CD4-positive, alpha-beta T cell treated with Interleukin-2 at 100 ng/mL for 4 hours (primary cell): ENCODE measurements at places on chromosomes 16 and 17.

DNA sequence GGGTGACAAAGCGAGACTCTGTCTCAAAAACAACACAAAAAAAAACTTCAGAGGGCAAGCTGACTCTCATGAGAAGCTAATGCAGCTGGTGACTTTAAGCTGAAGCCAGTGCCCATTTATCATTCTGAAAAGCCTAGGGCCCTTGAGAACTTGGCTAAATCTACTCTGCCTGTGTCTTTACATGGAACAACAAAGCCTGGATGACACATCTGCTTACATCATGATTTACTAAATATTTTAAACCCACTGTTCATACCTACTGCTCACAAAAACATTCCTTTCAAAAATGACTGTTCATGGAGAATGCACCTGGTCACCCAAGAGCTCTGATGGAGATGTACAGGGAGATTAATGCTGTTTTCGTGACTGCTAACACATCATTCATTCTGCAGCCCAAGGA is 6.1 kb upstream of the ALOX12 start:
- no peak for DNase-seq

GRCh38 chr16:77500286-77500598 is 65.4 kb upstream of the ADAMTS18 start:
- no peak for DNase-seq

- no peak for DNase-seq
These were observed 31.6 kb upstream of the HS3ST2 start for GRCh38 chr16:22782314-22782713.

DNA sequence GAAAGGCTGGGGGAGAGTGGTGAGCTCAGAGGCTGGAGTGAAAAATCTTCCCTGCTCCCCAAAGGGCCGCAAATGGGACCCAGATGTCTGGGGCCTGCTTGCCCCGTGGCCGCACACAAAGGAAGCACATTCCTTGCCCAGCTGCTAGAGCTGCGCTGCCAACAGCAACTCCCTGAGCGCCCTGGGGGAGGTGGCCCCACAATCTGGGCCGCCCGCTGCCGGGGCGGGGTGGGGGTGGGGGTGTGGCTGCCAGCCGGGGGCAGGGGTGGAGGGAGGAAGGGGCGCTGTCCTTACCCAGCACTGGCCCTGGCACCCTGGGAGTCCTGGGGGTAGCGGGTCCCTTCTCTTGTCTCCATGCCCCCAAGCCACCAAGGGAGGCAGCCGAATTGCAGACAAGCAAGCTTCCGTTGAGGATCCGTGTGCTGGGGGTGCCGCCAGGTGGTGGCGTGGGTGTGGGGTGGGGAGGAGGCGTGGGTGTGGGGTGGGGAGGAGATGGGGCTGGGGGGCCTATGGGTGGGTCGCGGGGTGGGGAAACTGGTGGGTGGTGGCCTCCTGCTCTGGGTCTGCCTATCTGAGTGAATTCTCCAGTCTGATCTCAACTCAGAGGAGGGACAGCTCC is 48.4 kb upstream of the PABPN1L start:
- DNase-seq, result no peak

GRCh38 chr17:9959377-9959981 is 54.4 kb upstream of the RCVRN start:
- no peak for DNase-seq

DNA sequence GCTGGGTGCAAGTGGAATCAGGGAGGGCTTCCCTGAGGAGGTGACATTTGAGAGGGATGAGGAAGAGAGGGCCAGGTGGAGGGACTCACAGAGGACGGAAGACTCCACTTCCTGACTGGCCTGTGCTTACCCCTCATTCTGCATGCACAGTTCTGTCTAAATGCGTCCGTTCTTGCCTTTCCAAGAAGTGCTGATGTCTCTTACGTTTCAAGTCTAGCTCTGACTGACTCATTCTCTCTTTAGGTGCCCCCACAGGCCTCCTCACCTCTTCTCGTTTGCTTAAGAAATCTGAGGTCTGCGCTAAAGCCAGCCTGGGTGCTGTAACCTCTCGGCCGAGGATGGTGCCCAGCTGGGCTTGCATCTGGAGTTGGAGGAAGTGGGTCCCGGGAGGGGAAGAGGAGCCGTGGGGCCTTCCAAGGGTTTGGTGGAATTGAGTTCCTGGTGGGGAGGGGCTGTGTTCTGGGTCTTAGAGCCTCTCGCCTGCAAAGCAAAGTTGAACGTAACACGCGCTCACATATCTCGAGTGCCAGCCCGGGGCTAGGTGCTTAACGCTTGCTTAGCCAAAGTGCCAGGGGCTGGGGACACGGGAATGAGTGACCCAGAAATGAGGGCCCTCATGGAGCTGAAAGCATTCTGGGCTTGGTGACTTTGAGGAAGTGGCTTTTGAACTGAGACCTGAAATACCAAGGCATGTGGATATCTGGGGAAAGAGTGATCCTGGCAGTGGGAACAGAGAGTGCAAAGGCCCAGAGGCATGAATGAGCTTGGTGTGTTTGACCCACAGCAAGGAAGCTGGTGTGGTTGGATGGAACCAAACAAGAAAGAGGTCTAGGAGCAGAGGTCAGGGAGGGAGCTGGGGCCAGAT is 4.8 kb downstream of the IL4R start:
- DNase-seq, result peak; percentile 82

DNA sequence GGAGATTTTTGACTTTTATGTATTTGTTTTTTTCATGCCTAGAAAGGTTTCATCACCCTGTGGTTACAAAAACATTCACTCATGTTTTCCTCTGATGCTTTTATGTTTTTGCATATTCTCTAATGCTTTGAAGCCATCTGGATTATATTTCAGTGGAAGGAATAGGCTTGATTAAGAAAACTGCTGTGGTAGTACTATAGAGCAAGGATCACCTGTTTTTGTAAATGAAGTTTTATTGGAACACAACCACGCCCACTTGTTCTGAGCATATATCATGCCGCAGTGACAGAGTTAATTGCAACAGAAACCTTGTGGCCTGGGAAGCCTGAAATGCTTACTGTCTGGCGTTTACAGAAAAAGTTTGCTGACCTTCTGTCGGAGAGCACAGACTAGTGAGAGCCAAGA is 11.5 kb downstream of the COX10 start:
- no peak for DNase-seq

DNA sequence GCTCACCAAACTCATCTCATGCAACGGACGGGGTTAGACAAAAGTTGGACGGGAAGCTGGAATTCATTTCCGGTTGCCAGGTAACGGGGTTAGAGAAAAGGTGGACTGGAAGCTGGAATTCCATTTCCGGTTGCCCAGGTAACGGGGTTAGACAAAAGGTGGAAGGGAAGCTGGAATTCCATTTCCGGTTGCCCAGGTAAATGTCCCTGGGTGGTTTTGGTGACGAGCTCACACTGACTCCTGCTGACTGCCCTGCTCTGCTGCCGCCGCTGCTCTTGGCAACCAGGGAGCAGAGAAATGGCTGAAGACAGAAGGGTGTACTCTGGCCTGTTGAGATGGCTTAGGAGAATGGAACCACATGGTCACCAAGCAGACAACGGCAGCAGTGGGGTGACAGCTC is 170.3 kb upstream of the RPH3AL start:
- no peak for DNase-seq

DNA sequence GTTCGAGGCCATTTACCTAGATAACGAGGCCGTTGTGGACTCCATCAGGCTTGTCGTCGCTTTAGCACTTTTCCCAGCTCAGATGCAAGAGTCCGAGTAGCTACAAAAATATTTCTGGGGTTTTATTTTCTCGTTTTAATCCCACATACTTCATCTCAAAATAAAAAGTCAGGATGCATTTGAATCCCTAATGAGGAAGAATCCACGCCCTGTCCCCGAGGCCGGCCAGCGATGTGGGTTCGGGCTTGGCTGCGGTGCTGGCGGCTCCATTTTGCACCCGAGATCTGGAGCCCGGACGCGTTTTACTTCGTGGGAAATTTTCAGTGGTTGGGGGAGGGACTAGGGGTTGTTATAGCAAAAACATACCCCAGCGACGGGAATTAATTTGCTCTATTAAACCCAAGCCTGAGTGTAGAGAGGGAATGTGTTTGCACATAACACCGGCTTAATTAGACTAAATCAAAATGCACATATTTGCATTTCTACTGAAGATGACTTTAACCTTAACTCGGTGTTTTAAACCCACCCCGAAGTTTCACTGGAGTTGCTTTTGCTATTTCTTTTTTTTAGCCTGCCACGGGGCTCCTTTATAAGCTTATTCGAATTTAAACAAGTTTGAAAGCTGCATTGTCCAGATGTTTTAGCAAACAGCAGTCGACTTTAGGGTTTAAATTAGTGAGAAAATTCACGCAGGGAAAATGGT is 4.8 kb downstream of the IRX5 start:
- no peak for DNase-seq

DNA sequence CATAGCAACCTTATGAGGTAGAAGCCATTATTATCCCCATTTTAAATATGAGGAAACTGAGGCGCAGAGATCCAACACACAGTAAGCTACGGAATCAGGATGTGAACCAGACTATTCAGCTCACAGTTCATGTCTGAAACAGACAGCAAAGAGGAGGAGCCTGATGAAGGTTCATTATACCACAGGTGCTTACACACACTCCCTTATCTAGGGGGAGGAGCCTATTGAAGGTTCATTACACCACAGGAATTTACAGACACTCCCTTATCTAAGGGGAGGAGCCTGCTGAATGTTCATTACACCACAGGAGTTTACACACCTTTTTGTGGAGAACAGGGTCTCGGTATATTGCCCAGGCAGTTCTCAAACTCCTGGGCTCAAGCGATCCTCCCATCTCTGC is 21.9 kb downstream of the C16orf95 start:
- no peak for DNase-seq

DNA sequence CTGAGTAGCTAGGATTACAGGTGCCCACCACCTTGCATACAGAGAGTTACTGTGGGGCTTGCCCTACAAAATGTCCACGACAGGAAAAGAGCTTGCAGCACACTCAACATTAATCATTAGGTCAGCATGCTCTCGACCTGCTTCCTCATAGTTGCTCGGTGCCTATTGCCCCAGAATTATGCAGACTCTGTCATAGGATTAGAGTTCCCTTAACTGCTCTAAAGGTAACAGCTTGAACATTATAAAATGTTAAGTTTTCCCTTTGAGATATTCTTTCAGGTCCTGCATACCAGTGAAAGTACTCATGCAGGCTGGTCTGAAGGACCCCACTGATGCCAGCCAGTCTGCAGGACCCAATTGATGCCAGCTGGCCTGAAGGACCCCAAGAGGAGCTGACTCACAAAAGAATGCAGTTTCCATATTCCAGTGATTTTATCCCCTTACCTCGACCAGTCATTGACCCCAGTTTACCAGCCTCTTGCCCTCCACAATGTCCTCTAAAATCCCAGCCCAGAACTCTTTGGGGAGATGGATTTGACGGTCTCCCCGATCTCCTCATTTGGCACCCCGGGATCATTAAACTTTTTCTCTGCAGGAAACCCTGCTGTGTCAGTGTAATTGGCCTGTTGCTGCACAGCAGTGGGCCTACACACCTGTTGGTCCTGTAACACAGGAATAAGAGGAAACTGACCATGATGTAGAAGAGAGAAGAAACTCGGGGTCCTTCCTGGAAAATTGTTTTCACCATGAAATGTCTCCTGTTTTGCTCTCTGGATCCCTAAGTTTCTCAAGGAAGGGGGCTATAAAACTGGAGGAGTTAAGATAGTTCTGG is 10.6 kb downstream of the ICAM2 start:
- no peak for DNase-seq

GRCh38 chr16:49516382-49517036 is 142.9 kb downstream of the C16orf78 start:
- DNase-seq, result no peak

- DNase-seq, result no peak
These were observed 664.5 kb downstream of the WWOX start for GRCh38 chr16:78763821-78764440.

- no peak for DNase-seq
These were observed 4.6 kb downstream of the RASD1 start for GRCh38 chr17:17491546-17491988.

DNA sequence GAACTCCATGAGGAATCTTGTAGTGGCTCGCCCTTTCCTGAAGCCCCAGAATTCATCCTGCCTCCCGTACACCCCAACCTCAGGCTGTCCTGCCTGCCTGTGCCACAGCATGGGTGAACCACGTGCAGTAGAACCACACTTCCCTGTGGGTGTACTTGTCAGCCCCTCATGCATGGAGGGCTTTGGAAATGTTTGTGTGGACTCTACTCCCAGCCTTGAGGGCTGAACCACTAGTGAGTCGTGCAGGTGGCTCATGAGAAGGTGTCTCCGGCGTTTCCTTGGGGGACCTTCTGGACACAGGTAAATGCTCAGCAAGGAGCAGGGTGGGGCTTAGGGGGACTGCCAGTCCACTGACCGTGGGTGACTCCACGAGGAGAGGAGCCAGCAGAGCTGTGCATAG is 58.7 kb upstream of the ADORA2B start:
- no peak for DNase-seq

GRCh38 chr17:36616061-36617029 is 15.0 kb downstream of the MRM1 start:
- DNase-seq, result no peak

- DNase-seq, result no peak
These were observed 92.9 kb downstream of the NPIPB11 start for GRCh38 chr16:29313559-29314048.

DNA sequence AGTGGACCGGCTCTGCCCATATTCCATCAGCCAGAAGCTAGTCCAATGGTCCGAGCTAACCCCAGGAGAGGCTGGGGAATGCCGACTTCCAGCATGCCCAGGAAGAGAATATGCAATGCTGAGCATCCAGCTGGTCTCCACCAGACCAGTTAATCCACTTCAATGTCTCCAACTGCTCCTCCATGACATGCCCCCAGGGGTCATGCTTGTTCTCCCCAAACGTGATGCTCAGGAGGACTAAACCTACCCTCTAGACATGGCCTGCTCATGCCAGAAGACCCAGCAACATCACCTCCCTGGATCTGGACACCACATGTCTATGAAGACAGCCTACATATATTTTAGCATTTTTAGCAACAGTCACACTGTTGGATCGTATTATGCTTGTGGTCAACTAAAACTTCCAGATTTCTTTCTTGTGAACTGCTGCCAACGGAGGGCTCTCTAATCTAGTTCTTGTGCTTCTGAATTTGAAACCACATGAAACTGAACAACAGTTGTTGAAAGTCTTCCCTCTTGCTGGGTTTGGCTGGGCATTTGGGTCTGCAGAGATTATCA is 245.1 kb downstream of the SOX9 start:
- no peak for DNase-seq
